NCI-H187 treated with DMSO at 0.1 percent for 48 hours (cell line): ENCODE measurements at places on chromosomes 5 and 9.

DNA sequence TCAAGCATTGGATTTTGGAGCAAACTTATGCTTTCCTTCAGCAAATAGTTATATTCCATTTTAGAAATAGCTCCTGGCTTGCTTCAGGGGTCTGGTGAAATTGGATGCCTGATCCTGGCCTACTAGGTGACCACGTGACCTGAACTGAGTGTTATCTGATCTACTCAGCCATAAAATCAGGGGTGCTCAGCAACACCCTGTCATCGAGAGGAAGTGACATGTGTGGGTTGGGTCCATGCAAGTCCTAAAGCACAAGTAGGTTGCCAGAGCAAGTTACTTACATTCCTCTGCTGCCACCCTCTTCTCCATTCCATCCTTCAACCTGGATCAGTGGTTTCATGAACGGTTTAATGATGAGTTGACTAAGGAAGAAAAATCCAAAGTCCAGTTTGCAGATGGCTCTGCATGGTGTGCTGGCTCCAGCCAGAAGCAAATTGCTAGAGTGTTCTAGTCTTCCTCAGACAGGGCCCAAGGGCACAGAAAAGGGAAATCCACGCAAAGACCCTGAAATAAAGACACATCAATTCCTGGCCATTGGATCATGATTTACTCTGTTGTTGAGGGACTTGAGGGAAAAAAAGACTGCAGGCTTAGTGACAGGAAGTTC, 2.8 kb upstream of the FAM193B start:
- no peak for DNase-seq

- no peak for DNase-seq
Observed at GRCh38 chr5:56190497-56190896, 42.6 kb downstream of the ANKRD55 start.

- no peak for DNase-seq
Observed at GRCh38 chr9:108836319-108836718, 19.5 kb downstream of the ACTL7B start.

DNA sequence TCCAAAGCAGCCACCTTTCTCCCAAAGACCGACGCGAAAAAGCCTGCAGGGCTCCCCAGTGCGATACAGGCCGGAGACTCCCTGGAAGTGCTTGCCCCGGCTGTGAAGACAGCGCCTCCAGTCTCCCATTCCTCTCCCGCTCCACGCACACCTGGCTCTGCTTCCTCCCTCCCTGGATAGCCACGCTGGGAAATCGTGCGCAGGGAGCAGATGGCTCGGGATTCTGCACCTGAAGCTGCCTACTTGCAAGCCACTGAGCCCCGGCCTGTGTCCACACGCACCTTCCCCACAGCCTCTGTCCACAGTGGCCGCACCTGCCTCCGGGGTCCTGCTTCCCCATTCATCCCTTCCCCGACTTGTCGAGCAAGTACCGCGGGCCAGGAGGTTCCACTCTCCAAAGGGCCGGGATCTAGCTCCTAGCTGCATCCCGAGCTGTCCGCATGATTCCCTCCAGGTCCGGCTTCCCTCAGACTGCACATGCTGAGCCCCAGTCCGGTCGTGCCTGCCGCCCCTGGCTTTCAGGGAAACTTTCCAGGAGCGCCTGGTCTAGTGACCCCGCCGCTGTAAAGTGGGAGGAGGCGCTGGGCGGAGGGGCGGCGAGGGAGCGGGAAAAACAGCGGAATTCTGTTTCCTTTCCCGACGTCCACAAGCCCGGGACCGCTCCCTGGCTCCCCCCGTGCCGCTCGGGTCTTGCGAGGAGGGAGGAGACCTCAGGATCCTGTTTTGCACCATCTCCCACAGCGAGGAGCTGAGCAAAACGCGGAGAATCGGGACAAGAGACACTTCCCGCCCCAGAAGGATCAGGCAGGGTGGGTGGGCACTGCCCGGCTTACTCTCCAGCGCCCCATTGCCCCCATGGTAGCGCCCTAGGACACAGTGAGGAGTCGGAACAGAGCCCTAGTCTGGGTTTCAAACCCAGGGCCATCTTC, 2.0 kb downstream of the SEMA6A start:
- no peak for DNase-seq

GRCh38 chr9:131727795-131728545, 11.9 kb downstream of the RAPGEF1 start:
- DNase-seq = no peak

- DNase-seq = no peak
Observed at GRCh38 chr5:29263915-29264351, 1929.6 kb upstream of the CDH6 start.

DNA sequence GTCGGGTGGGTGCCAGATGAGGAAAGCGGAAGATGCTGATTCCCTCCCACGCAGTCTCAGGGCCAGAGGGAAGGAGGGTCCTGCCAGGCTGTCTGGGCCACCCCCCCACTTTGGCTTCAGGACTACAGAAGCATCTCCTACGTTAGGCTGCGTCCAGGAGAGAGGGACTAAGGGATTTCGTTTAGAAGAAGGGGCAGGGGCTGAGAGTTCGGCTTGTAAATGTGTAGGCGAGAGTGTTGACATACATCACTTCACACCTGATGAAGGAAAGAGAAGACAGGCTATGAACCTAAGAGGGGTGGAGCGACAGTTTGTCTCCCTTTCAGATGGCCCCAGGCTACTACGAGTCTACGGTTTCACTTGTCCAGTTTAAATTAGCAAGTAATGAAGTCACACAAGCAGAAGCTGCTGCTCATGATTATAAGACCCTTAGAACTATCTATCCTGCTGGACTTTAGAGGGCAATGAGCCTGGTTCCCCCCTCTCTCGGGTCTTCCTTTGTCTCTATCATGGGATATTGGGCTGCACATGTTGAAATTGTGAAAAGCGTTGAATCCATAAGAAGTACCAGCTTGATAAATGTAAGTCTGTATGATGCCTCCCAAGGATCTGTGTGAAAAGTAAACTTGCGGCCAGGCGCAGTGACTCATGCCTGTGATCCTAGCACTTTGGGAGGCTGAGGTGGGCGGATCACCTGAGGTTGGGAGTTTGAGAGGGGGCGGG, 193.0 kb downstream of the AOPEP start:
- no peak for DNase-seq

GRCh38 chr9:15135164-15135792, 171.7 kb downstream of the TTC39B start:
- DNase-seq = peak; percentile 3

GRCh38 chr9:116278326-116278725, 124.7 kb downstream of the PAPPA start:
- no peak for DNase-seq
